ENCODE measurements at places on chromosomes 4 and X.

GRCh38 chrX:97366237-97366636, 482.5 kb downstream of the RPA4 start:
- DNase-seq, result no peak

GRCh38 chr4:23720556-23720955, 169.3 kb downstream of the PPARGC1A start:
- DNase-seq, result no peak

- peak; percentile 60 for DNase-seq
These were observed at the start of gene AREG for GRCh38 chr4:74444891-74445642. Gene AREG (plus strand): TSS chr4:74445136. CDS start chr4:74445346, 210 bp downstream.

GRCh38 chrX:1394731-1395501, 3.0 kb upstream of the SLC25A6 start:
- no peak for DNase-seq

DNA sequence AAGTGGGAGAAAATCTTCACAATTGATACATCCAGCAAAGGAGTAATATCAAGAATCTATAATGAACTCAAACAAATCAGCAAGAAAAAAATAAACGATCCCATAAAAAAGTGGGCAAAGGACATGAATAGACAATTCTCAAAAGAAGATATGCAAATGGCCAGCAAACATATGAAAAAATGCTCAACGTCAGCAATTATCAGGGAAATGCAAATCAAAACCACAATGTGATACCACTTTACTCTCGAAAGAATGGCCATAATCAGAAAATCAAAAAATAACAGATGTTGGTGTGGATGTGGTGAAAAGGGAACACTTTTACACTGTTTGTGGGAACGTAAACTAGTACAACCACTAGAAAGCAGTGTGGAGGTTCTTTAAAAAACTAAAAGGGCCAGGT, 114.3 kb upstream of the CCSER1 start:
- no peak for DNase-seq

GRCh38 chr4:166816890-166817289, 417.4 kb downstream of the SPOCK3 start:
- DNase-seq, result no peak
